NCI-H1417 treated with DMSO at 0.1 percent for 48 hours (cell line): ENCODE measurements at places on chromosomes 6 and 20.

DNA sequence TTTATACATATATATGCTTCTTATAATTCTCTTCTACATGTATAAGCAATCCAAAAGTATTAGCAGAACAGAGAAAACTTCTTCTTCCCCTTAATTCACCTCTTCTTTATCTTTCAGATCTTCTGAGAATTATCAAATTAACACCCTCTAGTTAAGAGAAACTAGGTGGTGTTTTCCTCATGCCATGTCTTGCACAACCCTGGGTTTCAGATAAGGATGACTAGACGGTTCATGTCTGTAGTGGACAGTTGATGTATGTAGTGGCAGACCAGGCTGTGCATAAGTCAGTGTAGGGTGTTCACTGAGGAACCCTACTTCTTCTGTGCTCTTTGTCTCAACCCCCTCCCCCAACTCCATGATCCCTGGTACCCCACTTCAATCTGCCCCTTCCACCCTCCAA is 187.3 kb downstream of the SAMD5 start:
- no peak for DNase-seq

DNA sequence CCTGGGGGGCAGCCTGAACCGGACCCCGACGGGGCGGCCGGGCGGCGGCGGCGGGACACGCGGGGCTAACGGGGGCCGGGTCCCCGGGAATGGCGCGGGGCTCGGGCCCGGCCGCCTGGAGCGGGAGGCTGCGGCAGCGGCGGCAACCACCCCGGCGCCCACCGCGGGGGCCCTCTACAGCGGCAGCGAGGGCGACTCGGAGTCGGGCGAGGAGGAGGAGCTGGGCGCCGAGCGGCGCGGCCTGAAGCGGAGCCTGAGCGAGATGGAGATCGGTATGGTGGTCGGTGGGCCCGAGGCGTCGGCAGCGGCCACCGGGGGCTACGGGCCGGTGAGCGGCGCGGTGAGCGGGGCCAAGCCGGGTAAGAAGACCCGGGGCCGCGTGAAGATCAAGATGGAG is 636 bp downstream of the SRF start:
- DNase-seq = no peak

DNA sequence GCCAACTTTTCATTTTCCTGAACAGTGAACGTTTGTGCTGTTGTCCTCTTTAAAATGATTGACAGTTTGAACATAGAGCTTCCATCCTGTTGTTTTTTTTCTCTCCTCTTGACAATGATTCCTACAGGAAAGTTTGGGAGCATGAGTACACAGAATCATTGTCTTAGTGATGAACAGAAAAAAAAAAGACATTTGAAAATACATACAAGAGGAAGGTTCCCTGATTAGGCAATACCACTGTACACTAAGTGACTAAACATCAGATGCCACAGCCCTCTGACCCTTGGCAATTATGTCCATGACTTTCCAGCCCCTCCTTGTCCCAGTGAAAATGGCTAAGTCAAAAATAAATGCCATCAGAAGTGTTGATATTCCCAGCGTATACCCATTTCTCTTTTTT is 71.5 kb downstream of the RTN4IP1 start:
- DNase-seq = no peak

GRCh38 chr20:5971203-5971602 is 20.8 kb downstream of the MCM8 start:
- no peak for DNase-seq

GRCh38 chr6:27053738-27054137 is 193.8 kb upstream of the PRSS16 start:
- no peak for DNase-seq

DNA sequence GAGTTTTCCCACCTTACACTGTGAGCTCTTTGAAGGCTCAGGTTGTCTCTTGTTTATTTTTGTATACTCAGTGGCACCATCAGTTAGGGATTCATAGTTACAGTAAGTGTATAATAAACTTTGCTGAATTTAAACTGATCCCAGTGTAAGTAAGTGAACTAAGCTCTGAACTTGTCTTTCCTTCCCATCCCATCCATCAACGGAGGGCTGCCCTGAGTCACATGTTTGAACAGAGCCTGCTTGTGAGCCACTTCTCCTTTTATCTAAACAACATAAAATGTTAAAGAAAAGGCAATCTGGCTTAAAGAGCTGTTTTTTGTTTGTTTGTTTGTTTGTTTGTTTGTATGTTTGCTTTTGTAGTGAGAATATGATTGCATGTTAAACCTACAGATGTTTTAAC is 185.7 kb upstream of the MARCKS start:
- no peak for DNase-seq

- DNase-seq = no peak
Observed at GRCh38 chr6:110542311-110543024, 66.1 kb upstream of the SLC22A16 start.

DNA sequence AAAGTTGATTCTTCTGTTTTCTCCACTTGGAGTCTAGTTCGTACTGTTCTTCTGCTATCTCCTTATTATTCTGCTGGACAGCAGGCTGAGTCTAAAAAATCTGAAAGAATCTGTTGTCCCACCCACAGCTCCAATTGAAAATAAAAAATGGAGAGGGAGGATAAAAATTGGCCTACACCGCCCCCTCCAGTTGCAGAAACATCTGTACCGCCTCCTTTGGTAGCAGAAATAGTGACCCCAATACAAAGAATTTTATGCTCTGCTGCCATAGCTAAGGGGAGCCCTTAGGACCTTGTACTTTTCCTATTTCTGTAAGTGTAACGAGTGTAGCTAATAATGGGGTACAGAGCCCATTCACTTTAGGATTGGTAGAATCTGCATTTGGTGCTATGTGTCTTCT is 4.9 kb upstream of the FKBP1A start:
- no peak for DNase-seq

DNA sequence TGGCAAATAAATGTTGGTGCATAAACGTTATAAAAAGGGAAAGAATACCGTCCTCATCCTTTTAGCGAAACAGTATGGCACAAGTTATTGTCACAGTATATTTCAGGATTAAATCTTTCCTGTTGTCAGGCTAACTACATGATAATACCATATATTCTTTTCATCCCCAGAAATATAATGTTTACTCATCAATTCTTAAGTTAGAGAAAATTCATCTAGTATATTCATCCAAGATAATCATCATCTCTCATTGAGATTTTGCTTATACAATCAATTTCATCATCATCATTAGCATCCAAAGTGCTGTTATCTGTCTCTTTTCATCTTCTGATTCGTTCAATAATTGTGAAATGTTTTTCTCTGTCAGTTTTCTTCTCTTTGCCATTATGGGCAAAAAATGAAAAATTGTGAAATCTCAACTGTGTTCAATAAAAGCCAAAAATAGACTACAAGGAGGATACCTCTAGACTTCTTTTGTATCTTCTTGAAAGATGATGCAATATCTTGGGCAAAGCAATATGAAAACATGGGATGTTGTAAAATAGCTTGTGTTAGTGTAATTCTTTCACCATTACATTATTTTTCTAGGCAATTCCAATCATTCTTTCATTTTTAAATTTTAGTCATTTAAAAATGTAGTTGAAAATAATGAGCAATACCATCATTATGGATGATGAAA is 2.6 kb downstream of the SPACA1 start:
- DNase-seq = no peak

- DNase-seq = no peak
Observed at GRCh38 chr6:35055891-35056290, 85.2 kb downstream of the TCP11 start.

- DNase-seq = no peak
Observed at GRCh38 chr6:155472886-155473285, 17.2 kb upstream of the NOX3 start.

DNA sequence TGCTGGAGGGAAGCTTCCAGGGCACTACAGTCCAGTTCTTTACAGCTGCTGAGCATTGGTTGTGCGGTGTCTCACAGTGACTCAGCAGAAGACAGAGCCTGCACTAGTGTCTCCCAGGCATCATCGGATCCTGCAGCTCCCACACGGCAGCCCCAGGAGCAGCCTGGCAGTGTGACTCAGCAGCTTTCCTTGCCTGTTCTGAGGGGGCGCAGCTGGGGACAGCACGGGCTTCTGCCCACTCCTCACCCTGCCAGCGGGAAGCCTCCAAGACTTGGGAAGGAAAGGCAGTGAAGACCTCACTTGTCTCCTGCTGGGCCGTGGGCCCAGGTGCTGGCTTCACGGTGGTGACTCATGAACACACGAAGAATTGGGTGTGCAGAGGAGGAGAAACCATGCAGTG is 165.4 kb downstream of the SYNDIG1 start:
- DNase-seq = no peak

DNA sequence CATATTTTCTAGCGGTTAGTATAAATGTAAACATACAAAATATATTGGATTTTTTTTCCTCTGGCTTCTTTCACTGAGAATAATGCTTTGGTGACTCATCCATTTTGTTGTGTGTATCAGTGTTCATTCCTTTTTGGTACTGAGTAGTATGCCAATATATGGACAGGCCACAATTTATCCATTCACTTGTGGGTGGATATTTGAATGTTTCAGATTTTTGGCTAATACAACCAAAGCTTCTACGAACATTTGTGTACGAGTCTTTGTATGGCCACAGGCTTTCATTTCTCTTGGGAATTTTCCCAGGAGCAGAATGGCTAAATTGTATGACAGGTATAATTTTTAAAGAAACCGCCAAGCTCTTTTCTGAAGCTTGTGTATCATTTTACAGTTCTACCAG is 677.5 kb downstream of the HDGFL1 start:
- no peak for DNase-seq

GRCh38 chr6:14717307-14717706 is 528.6 kb upstream of the JARID2 start:
- no peak for DNase-seq

DNA sequence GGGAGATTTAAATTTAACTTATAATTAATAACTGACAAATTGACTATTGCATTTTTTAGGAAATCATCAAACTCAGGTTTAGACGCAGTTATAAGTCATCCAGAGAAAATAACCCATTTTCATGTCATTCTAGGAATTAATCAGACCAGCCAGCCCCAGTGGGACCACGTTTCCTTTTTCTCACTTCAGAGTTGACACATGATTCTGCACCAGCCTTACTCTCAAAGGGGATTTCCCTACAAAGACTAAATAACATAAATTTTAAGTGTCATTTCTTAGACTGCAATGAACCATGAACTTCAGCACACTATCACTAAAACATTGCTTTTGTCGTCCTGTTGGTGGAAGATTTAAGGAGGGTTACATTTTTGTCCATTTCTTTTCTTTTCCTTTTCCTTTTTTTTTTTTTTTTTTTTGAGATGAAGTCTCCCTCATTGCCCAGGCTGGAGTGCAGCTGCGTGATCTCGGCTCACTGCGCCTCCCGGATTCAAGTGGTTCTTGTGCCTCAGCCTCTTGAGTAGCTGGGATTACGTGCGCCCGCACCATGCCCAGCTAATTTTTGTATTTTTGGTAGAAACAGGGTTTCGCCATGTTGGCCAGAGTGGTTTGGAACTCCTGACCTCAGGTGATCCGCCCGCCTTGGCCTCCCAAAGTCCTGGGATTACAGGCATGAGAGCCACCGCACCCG is 3.6 kb downstream of the IPCEF1 start:
- DNase-seq = no peak

- no peak for DNase-seq
Observed at GRCh38 chr20:10132387-10132786, 86.2 kb upstream of the SNAP25 start.
